SK-N-SH (cell line): ENCODE measurements at places on chromosomes 16 and 17.

DNA sequence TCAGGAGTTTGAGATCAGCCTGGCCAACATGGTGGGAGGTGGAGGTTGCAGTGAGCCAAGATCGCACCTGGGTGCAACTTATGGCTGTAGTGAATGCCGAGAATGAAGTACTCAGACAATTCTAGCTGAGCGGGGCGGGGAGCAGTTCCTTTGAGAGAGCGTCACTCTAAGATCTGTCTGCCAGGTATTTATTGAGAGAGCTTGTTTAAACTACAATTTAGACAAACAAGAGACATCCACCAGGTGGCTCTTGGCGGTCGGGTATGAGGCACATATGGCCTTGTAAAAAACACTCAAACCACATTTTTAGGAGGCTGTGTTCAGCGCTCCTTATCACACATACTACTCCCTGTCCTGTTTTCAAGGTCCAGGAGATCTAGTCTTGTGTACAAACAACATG, 40.6 kb upstream of the CDH1 start:
- DNase-seq, result no peak

GRCh38 chr16:77277571-77277970, 78.4 kb downstream of the SYCE1L start:
- DNase-seq, result no peak

DNA sequence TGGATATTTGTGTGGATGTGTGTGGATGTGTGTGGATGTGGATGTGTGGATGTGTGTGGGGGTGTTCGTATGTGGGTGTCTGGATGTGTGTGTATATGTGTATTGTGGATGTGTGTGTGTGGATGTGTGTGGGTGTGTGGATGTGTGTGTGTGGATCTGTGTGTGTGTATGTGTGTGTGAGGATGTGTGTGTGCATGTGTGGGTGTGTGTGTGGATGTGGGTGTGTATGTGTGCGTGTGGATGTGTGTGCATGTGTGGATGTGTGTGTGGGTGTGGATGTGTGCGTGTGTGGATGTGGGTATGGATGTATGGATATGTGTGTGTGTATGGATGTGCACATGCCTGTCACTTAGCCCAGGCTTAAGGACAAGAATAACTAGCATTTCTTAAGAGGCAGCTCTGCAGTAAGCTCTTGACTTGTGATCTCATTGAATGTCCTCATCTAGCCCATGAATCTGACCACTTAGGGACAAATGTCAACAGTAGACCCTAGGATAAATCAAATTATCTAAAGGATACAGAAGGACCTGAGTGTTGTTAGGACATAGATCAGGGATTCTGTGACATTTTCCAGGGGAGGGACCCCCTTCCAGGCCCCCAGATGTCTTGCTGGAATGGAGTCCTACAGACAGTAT, 83.5 kb downstream of the BMERB1 start:
- DNase-seq, result no peak

GRCh38 chr16:78506367-78507193, 407.1 kb downstream of the WWOX start:
- no peak for DNase-seq

- no peak for DNase-seq
Observed at GRCh38 chr16:69166221-69166833, 20.6 kb upstream of the SNTB2 start.
